ENCODE measurements at places on chromosomes 11 and 22.

DNA sequence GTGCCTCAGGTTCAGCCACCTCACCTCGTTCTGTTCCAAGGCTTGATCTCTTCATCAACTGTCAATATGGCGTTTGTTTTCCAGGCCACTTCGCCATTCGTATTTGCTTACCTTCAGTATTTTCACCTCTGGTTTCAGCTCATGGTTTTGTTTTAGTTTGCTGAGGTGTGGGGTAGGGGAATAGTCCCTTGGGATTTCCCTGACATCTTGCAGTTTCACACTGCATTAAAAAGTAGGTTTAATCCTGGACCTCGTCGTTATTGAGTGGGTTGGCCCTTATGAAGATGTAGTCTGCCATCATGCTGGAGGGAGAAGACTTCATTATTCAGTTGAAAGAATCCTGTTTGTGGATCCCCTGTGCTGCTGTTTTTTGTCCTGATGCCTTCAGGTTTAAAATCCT lies 46.0 kb downstream of the C11orf91 start:
- no peak for DNase-seq

DNA sequence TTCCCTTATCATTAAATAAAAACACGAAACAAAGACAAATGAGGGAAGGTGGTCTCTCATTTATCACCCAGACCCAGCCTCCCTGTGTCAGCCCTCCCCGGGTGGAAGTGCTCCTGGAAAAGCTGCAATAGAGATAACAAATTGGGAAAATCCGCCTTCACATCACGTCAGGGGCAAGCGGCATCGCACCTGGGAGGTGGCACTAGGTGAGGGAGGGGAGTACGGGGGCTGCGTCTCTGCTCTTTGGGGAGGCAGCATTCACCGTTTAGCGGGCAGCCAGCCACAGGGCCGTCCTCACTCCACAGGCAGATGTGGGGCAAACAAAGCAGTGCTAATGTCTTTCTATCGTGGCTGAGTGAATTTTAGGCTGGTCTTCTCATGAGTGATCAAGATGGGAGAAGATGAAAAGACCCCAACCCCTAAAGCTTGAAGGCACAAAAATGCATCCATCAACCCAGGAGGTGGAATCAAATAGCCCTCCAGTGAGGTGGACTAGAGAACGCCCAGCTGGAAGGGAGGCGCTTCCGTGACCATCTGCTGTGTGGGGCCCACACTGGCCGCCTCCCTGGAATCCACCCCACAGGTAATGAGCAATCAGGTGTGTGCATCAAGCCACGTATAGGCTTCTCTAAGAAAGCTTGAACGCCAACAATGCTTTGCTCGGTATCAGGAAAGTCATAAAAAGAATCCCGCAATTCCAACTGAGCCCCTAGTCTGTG lies 629.5 kb downstream of the BRD1 start:
- no peak for DNase-seq

DNA sequence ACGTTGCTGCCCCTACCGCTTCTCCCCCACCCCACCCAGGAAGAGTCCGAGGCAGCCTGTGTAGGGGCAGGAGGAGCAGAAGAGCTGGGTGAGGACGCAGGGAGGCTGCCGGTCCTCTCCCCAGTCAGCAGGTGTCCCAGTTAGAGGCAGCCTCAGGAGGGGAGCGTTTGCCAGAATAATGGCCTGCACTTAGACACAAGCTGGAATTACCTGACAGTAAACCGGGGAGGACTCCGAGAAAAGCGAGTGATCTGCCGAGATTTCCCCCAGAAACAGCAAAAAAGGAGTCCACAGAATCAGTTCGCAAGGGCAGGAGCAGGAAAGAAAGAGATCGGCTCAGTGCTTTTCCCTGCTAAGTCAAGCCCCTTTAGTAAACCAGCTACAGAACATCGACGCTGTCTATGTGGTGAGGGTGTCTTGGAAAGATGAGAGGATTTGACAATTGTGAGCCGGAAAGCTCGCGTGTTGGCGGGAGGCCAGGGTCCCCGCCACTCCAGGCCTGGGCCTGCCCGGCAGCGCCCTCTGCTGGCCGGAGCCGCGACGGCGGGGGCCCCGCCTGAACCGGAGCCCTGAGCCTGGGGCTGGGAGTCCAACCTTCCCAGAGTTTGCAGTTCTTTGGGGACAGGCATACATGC lies 17.7 kb upstream of the THRSP start:
- peak; percentile 83 for DNase-seq

DNA sequence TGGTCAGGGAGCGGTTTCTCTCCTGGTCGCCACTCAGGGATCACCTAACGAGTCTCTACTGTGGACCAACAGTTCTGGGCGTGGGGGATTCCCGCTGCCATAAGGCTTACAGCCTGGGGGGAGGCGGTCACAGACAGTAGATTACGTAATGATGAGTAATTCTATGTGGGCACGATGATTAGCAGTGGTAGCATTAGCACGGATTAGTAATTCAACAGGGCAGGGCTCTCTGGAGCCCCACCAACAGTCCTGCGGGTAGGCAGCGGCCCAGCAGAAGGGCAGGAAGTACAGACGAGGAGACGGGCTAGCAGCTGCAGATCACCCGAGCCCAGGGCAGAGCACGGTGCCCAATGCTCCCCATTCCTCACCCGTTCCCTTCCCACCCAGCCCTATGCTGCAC lies 3.6 kb downstream of the SHISAL1 start:
- no peak for DNase-seq

- DNase-seq: no peak
Measured at GRCh38 chr11:57735619-57736298, 5.5 kb upstream of the SELENOH start.

GRCh38 chr11:112852143-112852866 lies 108.9 kb upstream of the NCAM1 start:
- DNase-seq: no peak

DNA sequence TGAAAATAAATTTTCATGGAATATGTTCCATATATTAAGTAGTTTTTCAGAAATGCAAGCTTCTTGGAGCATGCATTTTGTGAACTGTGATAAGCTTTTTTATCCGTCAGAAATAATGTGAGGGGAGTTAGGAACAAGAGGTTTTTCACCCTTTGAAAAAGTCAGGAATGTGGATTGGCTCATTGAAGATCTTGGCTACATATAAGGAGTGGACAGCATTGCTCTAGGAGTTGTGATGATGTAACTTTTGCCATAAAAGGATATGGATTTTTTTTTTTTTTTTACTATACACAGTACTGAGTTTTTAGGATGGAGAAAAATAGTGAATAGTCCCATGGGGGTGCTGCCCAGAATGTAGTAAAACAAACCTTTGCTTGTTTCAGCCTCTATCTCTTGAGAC lies 180.2 kb downstream of the NAV2 start:
- DNase-seq: no peak

DNA sequence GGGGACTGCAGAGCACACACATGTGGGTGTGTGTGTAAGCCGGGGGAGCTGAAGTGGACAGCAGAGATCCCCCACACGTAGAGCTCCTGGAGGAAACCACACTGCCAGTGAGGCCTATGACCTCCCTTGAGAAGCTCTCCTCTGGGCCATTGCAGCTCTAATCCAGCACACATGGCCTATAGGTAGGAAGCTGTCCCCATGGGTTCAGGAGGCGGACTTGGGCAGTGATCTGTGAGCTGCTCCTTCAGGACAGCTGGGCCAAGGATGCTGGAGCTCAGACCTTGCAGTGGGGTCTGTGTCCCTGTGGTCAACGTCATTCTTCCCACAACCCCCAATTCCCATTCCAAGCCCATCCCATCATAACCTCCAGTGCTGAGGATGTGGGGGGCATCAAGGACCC lies 29.8 kb downstream of the IGLL5 start:
- DNase-seq: no peak

DNA sequence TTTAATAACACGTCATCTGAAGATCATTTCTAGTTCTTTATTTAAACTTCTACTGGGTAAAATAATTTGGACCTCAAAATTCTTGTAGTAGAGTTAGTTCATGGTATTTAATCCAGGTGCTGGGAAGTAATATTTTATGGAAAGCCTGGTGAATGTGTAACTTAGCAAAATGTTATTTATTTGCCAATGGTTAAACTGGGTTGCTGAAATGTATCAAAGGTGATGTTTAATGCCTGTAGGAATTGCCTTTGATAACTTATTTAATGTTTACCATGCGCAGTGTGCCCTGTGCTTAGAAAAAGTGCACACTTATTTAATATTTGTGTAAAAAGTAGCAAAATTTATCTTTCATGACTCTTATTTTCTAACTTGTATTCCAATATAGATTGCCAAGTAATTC lies 11.2 kb downstream of the OR5M11 start:
- DNase-seq: no peak

- no peak for DNase-seq
Measured at GRCh38 chr11:117953024-117953671, 23.9 kb upstream of the TMPRSS13 start.

- peak; percentile 97 for DNase-seq
Measured at GRCh38 chr22:19178657-19179496, at the start of gene SLC25A1. Gene SLC25A1 (minus strand): TSS chr22:19178736. CDS start chr22:19178673, 63 bp downstream.

- no peak for DNase-seq
Measured at GRCh38 chr22:38346506-38346905, 29.3 kb upstream of the CSNK1E start.

- no peak for DNase-seq
Measured at GRCh38 chr22:37211075-37211865, 1.0 kb downstream of the SSTR3 start.

GRCh38 chr11:33855500-33855899 lies 36.4 kb downstream of the LMO2 start:
- no peak for DNase-seq

DNA sequence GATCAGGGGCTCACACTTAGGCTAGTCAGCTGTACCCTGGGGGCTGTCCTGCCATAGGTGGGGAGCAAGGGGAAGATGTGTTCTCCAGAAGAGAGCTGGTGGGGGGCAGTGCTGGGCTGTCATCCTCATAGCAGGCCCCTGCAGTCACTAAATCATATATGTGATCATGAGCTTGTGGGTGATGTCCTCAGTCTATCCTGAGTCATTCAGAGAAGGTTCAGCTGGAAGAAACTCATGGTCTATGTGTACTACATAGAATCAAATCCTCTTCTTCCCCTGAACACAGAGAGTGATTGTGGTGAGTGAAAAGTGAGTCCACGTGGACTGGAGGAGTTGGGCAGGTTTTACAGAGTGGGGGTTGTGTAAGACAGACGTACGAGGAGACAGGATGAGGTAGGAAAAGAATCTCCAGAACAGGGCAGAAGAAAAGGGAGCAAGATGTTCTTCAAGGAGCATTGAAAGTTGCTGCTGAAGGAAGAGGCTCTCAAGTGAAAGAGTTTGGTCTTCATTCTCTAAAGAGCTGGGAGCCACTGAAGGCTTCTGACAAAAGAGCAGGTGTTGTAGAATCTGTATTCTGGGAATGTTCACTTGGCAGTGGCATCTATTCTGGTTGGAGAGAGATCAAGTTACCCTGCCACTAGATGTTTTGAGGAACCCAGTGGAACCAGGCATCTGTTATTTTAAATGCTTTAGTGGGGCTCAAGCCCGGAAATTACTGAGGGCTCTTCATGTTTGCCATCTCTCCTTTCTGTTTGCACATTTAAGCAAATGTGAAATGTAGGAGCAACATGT lies 68.9 kb downstream of the C22orf31 start:
- no peak for DNase-seq

DNA sequence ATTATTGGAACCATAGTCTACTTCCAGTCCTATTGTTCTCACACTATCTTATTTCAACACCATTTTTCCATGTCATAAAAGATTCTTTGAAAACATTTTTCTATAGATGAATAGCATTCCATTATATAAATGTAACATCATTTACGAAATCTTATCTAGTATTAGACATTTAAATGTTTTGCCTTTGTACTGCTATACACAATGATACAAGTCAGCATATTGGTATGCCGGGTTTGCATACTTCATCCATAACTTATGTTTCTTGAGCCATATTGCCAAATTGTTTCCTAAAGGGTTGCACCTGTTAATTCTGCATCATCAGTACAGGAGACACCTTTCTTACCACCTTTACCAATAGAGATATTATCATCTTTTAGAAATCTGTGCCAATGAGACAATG lies 68.2 kb downstream of the SYT13 start:
- no peak for DNase-seq

GRCh38 chr11:65414776-65415498 lies 7.7 kb upstream of the NEAT1 start:
- no peak for DNase-seq

DNA sequence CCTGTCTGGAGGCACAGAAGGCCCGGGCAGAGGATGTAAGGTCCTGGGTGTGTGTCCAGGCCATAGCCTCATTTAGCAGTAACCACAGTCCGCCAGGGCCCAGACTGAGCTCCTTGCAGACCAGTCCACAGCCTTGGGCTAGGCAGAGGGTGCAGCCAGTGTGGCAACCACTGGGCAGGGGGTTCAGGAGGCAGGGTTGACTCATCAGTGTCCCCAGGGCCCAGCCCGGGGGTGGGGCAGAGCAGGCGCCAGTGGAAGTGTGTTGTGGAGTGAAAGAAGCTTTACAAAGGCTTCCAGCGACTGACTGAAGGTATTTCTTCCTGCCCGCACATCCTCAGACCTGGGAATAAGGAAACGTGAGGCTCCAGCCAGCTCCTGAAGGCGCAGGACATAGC lies 27.7 kb upstream of the WNT11 start:
- DNase-seq: no peak

DNA sequence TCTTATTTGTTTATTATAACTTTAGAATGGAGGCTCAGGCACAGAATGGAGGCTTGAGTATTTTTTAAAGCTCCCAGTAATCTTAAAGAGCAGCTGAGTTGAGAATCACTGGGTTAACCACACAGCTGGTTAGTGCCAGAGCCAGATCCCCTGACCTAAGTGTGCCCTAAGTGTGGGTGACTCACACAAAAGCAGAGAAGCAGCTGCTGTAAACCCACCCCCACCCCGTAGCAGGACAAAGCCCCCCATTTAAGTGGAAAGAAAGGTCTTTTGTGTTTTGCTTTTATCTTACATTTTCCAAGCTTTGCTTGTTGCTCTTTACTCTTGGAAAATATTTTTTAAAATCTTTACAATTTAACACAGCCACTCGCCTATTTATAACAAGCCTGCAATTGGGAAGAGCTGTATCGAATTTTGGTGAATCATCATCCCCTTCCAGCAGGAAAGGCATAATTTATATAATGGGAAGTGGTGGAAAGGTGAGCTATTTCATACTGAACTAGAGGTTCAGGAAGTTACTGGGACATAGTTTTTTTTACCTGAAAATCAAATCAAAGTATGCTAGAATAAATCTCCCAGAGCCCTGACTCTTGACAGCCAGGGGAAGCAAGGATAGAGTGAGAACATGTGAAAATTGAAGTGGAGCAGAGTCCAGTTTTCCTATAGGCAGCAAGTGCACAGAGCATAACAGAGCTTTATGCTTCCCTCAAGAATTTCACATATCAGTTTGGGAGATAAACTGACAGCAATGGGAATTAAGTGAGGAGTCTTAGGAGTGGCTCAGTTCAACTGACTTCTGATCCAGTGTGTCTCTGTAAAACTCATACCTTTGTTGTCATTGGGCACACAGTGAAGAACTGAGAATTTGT lies 405.7 kb downstream of the AASDHPPT start:
- no peak for DNase-seq

DNA sequence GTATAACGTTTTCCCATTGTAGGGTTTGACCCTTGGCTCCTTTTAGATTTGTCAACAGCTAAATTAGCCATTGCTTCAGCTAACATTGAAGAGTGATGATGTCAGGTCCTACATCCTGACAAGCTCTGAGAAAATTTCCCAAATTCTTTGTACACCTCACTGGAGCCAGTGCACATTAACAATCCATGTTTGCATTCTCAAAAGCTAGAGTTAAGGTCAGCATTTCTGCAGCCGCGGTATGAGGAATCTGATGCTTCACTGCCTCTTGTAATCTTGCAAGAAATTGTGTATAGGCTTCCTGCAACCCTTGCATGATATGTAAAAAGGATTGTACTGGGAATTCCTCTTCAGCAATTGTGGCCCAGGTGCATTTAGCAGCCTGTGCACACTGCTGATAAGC lies 33.1 kb upstream of the NCAM1 start:
- DNase-seq: no peak

Measured in HuH-7 (cell line).